ENCODE measurements at places on chromosomes 11 and 22.

- DNase-seq: no peak
Measured at GRCh38 chr11:123543797-123544196, 110.6 kb downstream of the SCN3B start.

GRCh38 chr11:71305451-71306125 lies 53.2 kb upstream of the SHANK2 start:
- no peak for DNase-seq

DNA sequence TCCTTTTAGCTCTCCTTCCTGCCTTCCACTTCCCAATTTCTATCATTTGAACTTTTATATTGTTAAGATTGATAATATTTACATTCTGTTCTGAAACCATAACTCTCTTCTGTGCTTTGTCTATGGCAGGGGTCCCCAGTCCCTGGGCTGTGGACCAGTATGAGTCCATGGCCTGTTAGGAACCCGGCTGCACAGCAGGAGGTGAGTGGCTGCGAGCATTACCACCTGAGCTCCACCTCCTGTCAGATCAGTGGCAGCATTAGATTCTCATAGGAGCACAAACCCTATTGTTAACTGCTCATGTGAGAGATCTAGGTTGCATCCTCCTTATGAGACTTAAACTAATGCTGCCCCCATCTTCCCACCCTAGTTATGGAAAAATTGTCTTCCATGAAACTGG lies 48.4 kb upstream of the HEPHL1 start:
- no peak for DNase-seq

DNA sequence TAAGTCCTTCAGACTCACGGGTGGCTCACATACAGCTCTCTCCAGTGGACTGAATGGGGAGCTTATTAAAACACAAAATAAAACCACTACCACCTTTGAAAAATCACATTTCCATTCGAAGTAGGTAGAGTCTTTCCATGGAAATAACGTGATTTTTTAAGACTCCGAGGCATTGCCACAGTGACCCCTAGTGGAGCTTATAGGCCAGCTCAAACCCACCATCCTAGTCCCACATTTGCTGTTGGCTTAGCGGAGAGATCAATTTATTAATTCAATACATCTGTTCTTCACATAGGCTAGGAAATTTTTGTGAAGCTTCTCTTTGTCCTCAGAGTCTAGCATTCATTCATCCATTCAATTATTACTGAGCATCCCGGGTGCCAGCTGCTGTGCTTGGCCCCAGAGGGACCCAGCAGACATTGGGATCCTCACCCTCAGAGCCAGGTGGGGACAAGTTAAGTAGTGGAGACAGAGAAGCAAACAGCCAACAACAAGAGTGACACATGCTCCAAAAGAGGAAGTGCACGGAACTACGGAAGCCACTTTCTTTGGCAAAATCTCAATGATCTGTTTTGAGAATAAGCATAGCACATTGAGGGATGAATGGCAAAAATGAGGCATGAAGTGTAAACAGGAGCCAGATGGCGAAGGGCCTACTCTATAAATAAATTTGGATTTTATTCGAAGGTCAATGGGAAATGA lies 10.2 kb upstream of the P4HA3 start:
- DNase-seq: no peak

DNA sequence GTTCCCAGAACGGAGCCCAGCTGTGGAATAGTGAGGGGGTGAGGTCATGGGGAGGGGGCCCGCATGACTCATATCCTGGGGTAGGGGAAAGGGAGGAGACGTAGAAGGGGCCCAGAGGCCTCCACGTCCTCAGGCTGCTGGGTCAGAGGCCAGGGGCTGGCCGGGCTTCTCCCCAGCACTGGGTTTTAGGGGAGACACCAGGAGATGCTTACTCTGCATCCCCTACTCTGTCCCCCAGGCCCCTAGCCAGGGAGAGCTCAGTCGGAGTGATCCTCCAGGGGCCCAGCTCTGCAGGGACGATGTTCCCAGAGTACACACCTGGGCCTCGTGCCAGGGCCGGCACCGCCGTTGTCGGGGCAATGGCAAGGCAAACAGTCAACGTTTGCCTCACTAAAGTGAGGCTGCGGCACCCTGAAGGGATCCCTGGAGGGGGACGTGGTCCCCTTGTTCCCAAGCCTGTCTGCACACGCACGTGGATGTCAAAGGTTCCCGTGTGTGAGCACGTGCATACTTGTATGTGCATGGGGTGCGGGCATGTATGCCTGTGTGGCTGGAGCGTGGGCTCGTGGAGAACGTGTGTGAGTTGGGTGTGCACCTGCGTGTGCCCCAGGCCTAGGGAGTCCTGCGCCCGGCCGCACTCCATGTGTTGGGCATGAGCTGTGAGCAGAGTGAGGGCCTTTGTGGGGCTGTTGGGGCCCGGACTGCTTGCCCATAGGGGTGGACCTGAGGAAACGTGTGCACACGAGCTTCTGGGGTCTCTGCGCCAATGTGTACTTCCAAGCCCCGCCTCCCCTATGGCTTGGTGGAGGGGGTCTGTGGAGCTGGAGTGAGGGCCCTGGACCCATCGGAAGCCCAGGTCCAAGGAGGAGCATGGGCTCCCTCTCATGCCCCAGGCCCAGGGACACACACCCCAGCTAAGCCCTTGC lies 14.2 kb downstream of the PRR33 start:
- DNase-seq: peak; percentile 54

DNA sequence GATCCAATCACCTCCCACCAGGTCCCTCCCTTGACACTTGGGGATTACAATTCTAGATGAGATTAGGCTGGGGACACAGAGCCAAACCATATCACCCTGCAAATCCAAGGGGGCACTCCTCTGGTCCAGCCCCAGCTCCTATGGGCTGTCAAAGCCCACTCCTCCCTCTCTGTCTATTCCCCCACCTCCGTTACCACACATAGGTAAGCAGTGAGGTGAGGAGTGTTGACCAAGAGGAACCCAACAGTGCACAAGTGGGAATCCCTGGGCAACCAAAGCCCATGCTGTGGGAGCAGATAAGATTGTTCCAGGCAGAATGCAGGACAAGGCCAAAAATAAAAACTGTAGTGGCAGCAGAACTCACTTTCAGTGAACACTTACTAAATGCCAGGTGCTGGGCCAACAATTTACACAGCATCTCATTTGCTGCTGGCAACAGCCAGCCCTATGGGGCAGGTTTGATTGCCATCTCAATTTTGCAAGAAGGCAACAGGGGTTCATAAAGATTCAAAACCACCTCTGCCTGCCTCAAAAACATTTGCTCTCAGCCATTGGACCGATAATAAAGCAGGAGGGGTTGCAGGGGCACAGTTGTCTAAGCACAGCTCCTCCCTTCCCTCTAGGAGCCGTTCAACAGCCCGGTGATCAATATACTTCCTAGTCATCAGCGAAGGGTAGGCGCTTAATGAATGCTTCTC lies 8.9 kb downstream of the SDF2L1 start:
- no peak for DNase-seq

DNA sequence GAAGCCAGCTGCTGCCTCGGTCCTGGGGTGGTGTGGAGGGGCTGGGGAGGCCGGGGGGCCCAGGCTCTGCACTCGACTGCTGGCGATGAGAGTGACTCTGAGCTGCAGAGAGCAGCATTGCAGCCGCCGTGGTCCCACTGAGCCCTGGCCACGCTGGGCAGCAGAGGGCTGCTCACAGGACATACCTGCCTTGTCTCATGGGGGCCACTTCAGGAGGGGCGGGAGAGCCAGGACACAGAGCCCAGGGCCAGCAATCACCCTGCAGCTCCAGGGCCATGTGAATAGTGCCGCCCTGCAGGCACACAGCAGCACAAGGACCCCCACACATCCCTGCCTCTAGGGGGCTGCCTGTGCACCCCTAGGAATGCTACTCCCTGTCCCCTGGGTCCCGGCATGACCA lies 147.0 kb downstream of the CRYBB2 start:
- DNase-seq: no peak

GRCh38 chr11:97990162-97990920 lies 1030.4 kb upstream of the CNTN5 start:
- no peak for DNase-seq

DNA sequence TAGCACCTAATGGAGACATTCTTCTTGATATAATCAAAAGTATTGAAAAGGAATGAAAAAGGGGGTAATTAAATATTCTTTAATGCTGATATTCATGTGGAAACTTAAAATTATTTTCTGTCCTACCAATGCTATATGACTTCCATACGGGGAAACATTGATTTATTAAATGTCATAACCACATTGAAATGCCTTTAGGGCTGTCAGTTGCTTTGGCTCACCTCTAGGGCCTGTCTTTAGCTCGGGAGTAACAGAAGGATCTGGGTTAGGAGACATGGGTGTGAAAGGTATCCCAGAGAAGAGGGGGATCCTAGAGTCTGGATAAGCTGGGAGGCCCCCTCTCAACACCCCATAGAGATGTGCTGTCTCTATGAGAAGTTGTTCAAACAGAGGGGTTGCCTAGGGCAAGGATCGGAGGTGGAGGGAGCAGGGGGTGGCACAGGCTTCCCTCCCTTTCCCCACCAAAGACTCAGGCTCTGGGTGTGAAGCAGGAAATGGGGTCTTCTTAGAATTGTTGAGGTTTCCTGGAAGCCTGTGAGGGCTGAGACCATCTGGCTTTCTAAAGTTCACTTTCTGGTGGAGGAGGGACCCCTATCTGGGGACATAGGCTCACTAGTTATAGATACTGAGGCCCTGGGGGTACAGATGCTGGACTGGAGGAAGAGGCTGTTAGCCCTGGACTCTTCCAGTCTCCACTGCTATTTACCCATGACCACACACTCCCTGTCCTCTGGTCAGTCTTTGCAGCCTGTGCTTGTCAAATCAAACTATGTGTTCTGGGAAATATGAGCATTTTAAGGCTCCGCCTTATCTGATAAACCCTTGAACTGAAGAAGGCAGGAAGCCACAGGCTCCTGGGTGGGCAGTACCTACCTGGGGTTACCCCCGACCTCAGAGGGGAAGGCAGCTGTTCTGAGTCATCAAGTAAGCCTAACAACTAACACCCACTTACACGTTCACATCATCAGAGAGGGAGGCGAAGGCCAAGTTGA lies 55.8 kb upstream of the RRAS2 start:
- DNase-seq: peak; percentile 62

DNA sequence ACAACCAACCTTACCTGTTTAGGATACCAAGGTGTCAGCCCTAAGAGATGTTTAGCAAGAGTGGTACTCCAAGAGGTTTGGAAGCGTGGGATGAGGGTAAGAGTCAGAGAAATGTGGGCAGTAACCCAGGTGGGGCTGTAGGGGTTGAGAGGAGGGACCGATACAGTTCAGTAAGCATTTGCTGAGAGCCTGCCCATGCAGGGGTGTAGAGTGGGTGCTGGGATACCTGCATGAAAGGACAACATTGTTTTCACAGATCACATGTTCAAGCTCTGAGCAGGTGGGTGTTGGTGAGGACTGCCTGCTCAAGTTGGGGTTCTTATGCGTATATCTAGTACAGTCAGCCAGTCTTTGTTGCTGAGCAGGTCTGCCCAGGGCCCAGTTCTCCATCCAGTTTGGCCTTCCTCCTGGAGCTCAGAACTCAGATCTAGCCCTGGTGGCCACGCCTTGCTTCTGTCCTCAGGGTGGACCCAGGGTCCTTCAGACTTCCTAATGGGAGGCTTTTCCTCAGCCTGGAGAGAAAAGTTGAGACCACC lies 14.8 kb downstream of the PPFIBP2 start:
- no peak for DNase-seq

DNA sequence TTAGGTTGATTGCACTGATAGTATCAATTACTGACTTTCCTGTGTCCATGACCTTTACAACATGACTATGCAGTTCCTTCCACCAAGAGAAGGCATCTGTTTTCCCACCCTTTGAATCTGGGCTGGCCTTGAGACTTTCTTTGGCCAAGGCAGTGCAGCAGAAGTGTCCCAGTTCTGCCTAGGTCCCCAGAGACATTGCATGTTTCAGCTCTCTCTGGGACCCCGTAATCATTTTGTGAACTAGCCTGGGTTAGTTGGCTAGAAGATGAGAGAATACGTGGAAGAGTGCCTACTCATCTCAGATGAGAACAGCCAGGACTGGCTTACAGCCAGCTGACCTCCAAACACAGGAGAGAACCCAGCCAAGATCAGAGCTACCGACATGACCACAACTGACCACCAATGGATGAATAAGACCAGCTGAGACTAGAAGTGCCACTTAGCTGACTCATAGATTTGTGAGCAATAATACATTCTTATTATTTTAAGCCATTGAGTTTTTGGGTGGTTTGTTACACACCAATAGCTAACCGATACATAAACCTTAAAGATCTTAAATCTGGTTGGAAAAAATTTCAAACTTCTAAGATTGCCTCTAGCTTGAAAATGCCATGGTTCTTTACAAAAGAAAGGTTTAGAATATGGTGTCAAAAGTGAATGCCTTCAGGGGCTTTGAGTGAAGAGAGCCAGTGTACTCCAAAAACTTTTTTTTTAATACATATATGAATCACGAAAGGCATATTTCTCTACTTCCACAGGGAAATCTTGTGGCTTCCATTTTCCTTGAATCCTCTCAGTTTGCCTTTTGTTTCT lies 145.2 kb downstream of the FBXO7 start:
- DNase-seq: peak; percentile 53

GRCh38 chr11:39651857-39652461 lies 1807.5 kb downstream of the LRRC4C start:
- peak; percentile 6 for DNase-seq

DNA sequence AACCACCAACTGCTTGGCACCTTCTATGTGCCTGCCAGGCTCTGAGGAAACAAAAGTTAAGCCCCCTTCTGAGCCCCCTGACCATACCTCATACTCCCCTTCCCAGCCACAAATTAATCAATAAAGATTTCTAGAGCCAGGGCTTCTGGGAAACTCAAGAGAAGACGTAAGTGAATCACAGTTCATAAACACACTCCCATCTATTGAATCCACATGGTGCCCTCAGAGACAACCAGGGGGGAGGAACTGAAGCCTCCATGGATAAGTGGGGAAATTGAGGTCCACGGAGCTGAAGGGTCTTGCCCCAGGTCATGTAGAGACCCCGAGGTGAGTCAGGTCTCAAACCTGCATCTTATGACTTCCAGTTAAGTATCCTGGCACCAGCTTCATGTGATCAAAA lies 150.6 kb downstream of the MN1 start:
- DNase-seq: no peak

GRCh38 chr22:45678961-45679912 lies 7.6 kb downstream of the ATXN10 start:
- DNase-seq: no peak

DNA sequence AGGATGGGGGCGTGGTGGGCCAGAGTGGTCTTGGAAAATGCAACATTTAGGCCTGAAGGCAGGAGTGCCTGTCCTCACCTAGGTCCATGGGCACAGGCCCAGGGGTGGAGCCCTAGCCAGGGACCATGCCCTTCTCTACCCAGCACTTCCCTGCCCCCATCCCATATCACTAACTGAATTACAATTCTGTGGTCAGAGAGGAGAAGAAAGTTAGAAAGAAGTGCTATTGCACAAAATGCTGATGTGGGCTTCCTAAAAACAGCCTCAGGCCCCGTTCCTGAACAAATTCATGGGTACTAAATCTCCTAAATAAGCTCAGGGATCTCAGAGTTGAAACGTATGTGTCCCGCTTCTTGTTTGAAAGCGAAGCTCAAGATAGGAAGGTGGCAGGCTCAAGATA lies 3.5 kb upstream of the ASRGL1 start:
- no peak for DNase-seq

- no peak for DNase-seq
Measured at GRCh38 chr11:22808571-22809197, 20.9 kb downstream of the SVIP start.
